ENCODE measurements at places on chromosomes 2 and 18.

DNA sequence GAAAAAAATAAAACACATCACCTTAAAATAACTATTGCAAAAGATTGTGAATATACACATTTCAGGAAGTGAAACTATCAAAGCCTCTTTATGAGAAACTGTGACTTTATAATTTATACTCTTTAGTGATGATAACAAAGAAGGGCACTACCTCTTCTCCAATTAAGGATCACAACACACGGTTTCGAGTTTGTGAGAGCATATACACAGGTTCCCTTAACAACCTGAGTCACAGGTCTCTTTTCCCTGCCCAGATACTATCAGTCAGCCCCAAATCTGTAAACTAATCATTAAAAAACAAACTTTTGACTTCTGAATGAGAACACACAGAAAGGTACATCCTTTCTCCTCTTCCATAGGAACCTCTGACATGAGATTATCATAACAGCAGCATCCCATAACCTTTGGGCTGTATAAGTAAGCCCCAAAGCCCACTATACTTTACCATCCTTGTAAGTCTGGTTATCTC lies 44.9 kb downstream of the PTPN2 start:
- DNase-seq = no peak

DNA sequence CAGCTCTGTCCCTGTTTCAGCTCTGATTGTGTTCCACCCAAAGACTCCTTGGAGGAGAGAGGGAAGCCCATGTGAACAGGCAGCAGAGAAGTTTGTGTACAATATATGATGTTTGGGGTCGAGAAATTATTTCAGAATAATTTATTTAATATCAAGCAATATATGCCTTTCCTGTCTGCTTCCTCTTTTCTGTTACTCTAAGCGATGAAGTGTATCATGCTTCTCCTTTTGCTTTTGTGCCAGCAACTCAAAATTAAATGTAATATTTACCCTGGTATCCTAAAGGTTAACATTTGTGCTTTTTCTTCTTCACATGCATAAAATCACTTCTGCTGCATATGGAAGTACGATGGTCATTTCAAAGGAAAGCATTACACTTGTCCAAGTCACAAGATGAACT lies 2.4 kb upstream of the NTSR2 start:
- DNase-seq = no peak

GRCh38 chr2:1049691-1050090 lies 99.0 kb downstream of the SNTG2 start:
- peak; percentile 30 for DNase-seq

- no peak for DNase-seq
Measured at GRCh38 chr2:102032368-102033030, 40.7 kb downstream of the IL1R2 start.

DNA sequence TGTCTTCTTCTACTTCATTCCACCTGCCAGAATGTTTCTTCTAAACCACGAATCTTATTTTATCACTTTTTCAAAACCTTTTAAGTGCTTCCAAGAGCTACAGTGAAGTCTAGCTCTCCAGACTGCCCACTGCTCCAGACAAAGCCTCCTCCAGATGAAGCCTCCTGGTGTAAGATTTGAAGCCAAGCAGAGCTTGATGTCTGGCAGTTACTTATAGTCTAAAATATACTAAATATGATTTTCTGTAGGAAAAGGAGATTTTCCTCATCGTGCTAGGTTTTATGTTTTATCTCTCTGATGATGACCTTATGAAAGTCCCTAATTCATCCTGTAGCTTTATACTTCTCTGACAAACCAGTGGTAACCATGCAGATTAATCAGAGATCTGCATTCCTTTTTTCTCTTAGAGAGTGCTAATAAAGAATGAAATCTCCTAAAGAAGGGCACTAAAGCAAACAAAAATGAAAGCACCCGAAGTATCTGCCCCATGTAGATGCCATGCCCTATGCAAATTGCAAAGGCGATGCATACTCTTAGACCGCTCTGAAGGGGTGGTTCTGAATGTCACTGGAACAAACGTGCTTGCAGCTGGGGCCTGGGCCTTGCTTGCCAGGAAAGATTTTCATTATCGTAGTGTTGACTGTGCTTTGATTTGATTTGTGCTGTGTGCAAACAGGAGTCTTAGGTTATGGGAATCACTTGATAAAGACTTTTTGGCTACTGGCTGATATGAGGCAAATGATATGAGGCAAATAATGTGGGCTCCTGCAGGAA lies 314.2 kb downstream of the PID1 start:
- no peak for DNase-seq

GRCh38 chr2:232076736-232077135 lies 115.2 kb downstream of the DIS3L2 start:
- DNase-seq = peak; percentile 17

DNA sequence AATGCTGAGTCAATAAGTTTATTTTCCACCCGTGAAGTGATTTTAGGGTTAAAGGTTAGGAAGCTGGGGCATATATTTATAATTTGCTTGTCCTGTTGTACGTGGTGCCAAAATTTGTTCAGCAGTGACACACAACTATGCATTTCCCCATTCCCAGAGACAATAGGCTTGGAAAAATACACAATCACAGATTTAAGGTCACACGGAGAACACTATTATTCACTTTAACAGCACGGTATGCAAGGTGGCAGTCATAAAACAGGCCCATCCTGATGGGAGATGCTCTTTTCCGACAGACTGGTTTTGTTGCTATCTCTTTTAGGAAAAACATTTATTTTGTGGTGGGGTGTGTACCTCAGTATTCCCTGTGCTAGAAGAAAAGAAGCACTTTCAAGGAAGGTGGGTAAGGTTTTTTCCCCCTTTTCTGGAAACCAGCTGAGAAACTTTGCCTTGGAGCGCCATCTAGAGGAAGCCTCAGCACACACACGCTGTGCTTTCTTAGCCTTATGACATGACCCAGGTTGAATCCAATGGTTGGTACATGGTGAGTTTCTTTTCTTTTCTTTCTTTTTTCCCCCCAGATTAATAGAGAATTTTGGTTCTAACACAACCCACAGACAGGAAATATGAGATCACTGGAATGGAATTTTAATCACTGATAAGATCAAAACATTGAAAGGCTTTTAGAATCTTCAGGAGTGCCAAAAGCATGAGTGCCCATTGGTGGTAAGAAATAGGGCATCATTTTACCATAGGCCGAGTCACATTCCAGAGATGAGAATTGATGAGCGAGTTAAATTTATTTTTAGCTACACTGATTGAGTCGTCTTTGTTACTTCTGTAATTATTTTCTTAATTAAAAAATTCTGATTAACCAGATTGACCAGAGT lies 332.1 kb downstream of the AGPS start:
- DNase-seq = peak; percentile 53

- DNase-seq = peak; percentile 50
Measured at GRCh38 chr2:66717218-66717905, 282.4 kb downstream of the MEIS1 start.

DNA sequence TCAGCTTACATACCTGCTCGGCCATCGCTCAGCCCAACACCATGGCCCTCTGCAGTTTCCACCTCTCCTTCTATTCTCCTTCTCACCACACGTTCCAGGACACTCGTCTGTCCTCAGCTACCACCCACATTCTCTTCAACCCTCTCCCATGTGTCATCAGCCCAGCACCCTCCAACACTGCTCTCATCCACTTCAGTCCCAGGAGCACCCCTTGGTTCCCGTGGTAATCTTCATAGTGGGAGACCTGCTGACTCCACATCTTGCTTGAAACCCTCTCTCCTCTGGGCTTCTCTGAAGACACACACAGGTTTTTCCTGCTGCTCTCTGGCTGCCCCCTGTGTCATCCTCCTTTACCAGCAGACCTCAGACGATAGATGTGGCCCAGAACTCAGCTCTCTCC lies 228.7 kb downstream of the GBX2 start:
- DNase-seq = peak; percentile 14

DNA sequence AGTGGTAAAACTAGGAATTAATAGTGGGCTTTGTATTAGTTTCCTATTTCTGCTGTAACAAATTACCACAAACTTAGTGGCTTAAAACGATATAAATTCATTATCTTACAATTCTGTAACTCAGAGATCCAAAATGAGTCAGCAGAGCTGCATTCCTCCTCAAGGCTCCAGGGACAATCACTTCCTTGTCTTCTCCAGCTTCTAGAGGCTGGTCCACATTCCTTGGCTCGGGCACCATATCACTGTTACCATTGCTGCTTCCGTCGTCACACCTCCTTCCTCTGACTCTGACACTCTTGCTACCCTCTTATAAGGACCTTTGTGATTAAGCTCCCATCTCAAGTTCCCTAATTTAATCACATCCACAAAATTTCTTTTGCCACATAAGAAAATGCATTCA lies 567.8 kb upstream of the KLHL29 start:
- peak; percentile 6 for DNase-seq

DNA sequence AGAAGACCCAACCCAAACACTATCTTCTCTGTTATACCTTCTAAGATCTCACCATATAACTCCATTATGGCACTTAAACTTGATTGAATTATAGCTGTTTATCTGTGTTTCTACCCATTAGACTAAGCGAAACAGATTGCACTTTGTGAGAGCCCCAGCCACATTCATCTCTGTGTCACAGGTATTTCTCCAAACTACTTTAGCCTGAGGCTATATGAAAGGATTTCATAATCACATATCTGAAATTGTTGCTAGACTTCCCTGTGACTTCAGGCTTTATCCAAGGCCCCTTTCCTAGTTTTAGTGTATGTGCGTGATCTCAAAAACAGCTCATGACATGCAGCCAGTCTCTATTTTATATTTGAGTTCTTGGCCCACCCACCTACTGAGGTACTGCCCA lies 745.0 kb upstream of the ACVR2A start:
- DNase-seq = no peak

- DNase-seq = no peak
Measured at GRCh38 chr2:172607379-172607928, 51.6 kb downstream of the PDK1 start.

DNA sequence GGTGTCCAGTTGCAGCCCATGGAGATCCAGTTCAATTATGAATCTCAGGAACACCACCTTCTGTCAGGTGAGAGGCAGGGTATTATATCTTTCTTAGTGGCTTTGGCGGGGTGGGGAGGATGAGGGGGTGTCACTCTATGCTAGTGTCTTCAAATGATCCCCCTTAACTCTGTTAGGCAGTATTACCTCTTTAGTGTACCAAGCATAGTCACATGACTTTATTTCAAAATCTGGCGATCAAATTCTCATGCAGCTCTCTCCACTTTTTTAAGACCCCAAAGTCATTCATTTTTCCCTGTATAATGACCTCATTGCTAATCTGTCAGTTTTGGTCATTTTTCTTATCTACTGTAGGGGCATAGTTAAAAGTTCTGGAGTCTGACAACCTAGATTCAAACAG lies 1.1 kb upstream of the ZSCAN30 start:
- DNase-seq = no peak

- no peak for DNase-seq
Measured at GRCh38 chr2:128347171-128347558, 28.5 kb upstream of the HS6ST1 start.

GRCh38 chr18:72539901-72540300 lies 4.2 kb downstream of the CBLN2 start:
- DNase-seq = no peak

DNA sequence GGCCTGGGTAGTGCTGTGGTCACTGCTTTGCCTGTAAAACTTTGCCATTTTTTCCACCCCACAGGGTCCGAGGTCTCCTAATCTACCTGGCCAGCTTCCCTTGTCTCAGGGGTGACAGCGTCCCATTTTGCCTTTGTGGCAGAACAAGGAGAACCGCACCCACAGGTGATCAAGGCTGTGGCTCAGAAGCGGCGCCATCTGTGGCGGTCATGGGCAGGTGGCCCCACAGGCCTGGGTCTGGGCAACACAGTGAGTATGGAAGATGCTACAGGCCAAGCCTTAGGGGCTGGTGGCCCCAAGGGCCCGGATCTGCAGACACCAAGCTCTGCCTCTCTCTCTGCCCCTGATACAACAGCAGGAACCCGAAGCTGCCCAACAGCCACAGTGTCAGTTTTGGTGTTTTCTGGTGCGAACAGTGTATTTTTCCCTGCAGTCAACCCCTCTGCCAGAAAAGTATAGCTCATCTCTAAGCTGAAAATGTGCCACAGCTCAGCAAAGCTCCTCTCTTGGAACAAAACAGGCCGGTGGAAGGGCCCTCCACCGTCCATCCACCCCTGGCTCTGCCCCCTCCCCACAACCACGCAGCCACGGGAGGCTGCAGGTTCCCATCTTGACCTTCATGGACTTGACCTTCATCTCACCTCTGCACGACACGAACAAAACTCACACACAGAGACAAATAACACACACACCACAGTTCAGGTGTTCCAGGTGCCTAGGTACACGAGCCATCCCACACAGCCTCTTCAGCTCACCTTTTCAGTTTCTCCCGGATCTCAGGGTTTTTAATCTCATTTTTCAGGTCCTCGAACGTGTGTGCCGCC lies 96.7 kb downstream of the PXDN start:
- no peak for DNase-seq

- peak; percentile 66 for DNase-seq
Measured at GRCh38 chr2:10036095-10036884, 7.1 kb upstream of the KLF11 start.

GRCh38 chr2:174846218-174846617 lies 81.9 kb upstream of the CHRNA1 start:
- peak; percentile 44 for DNase-seq

DNA sequence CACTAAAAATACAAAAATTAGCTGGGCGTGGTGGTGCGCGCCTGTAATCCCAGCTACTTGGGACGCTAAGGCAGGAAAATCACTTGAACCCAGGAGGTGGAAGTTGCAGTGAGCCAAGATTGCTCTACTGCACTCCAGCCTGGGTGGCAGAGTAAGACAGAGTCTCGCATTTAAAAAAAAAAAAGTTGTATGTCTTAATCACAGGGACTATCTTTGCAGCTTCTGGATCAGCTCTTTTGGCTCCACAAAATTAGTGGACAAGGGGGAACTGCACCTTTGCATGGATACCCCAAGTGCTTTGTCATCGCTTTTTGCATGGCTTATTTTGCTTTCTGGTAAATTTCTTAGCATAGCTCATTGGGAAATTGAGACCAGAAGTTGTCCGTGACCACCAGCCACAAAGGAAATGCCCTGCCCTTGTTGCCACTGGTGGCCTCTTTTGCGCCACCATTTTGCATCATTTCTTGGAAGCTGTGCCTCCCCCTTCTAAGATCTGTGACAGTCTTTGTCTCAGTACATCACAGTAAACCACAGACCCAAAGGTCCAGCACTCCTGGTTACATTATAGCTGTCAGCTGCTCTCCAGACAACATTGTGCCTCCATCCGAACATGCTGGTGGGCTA lies 43.9 kb upstream of the PCBP1 start:
- no peak for DNase-seq

GRCh38 chr2:46489423-46490174 lies 10.2 kb downstream of the TMEM247 start:
- DNase-seq = no peak

- no peak for DNase-seq
Measured at GRCh38 chr2:39455826-39456225, 18.7 kb upstream of the MAP4K3 start.

DNA sequence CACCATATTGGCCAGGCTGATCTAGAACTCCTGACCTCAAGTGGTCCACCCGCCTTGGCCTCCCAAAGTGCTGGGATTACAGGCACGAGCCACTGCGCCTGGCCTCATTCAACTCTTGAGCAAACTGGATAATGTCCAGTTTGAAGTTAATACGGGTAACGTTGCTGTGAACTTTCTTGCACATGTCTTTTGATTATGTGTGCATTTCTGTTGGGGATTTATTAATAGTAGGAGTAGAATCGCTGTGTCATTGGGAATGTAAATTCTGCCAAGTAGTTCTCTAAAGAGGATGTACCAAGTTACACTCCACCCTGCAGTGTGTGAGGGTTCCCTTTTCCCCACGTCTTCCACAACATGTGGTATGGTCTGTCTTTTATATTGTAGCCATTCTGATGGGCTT lies 6.2 kb downstream of the IMPA2 start:
- peak; percentile 53 for DNase-seq

GRCh38 chr2:223047260-223047761 lies 4.7 kb upstream of the KCNE4 start:
- peak; percentile 96 for DNase-seq

GRCh38 chr2:6927186-6927585 lies 10.0 kb downstream of the RNF144A start:
- no peak for DNase-seq
